ENCODE measurements at places on chromosomes 7 and 10.

DNA sequence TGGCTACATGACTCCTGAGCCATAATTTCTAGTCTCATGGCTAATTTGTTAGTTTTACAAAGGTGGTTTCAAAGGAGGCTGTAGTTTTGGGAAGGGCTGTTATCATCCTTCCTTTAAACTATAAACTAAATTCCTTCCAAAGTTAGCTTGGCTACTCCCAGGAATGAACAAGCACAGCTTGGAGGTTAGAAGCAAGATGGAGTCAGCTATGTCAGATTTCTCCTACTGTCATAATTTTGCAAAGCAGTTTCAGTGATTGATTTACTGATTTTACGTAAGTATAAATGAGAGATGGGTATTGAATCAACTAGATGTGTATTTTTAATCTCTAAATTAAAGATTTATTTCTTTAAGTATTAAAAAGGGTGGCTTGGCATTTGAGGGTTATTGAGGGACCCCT lies 79.9 kb downstream of the PHTF2 start:
- DNase-seq: no peak

DNA sequence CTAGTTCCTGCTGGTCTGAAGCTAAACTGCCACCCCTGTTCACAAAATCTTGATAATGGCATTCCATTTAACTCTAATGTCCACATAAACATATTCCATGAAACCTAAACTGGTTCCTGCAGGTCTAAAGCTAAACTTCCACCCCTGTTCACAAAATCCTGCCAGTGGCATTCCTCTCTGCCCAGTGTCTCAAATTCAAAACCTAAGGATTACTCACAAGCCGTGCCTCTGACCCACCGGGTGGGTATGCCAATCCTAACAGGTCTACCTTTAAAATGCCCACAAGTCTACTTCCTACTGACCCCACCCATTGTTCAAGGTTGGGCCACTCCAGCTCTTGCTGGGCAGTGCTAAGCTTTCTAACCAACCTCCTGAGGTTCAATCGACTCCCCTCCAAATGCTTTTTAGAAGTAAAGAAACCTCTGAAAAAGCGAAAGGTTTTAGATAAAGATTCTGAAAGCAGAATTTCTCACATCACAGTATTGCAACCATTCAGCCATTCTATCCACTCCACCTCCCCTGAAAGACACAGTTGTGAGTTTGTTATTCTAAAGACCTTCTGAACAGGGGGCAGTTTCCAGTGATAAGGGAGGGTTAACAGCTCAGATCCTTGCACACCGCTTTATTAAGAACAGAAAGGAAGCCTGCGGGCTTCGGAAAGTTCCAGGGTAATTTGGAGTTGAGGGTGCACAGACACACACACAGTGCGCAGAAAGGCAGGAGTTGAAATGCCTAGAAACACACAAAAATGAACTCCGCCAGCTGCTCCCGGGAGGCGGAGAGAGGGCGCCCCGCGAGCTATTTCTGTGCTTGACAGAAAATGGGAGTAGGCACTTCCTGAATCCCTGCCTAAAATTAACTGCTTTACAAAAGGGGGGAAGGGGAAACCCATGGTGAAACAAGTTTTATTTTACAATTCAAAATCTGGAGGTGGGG lies 87.7 kb downstream of the TNS3 start:
- peak; percentile 57 for DNase-seq

GRCh38 chr10:104581884-104582601 lies 59.0 kb upstream of the SORCS3 start:
- DNase-seq: no peak

DNA sequence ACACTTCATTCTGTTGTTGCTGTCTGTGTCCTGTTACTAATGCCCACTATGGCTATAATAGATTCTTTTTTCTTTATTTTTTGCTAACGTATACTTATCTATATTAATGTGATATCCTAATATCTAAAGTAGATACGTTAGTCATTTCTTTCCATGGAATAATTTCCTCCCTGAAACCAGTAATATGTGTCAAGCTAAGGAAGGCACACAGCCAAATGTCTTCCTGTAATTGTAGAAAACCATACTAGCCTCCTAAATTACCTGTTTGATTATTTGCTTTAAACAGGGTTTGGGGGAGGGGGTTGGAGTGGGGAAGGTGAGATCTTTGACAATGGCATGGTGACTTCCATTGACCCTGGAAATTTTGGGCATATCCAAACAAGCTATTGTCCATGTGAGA lies 56.4 kb downstream of the THNSL1 start:
- DNase-seq: no peak

GRCh38 chr7:47724335-47724982 lies 142.5 kb upstream of the TNS3 start:
- DNase-seq: no peak

- DNase-seq: peak; percentile 47
Measured at GRCh38 chr7:22864855-22865601, 42.4 kb upstream of the TOMM7 start.

GRCh38 chr10:75408911-75409885 lies 7.6 kb upstream of the ZNF503 start:
- peak; percentile 72 for DNase-seq

DNA sequence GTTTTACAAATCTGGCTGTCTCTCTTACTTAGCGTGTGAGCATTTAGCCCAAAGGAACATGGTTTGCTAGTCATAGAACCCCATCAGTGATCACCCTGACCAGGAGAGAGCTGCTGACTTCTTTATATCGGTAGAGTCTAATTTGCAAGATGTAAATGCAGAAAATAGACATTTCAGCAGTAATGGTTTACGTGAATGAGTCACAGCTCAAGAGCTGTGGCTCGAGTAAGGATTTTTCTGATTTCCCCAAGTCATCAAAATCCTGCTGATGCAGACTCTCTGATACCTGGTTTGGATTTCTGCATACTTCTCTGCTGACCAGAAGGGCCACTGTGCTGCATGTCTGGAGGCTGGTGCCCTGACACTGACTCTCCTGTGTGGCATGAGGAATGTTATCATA lies 25.7 kb downstream of the NUB1 start:
- peak; percentile 19 for DNase-seq

DNA sequence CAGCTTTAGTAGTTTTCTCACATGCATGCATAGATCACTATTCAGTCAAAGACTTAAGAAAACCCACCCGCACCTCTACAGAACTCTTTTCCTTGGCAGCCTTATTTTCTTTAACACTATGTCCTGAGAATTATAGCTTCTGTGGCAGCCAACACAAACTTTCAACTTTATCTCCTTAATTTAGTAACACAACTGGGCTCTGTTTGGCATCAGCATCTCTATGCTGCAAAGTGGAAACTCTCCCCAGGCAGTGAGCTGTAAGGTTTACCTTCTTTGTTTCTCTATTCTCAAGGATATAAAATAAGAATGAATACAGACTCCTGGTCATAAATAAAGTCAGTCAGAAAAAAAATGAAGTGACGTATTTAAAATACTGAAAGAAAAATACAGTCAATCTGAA lies 115.2 kb upstream of the PPP1R9A start:
- no peak for DNase-seq

- no peak for DNase-seq
Measured at GRCh38 chr7:101546308-101546936, 82.7 kb downstream of the MYL10 start.

GRCh38 chr10:34710391-34710751 lies 104.7 kb downstream of the PARD3 start:
- no peak for DNase-seq

GRCh38 chr10:26879744-26880143 lies 19.0 kb upstream of the ABI1 start:
- no peak for DNase-seq

DNA sequence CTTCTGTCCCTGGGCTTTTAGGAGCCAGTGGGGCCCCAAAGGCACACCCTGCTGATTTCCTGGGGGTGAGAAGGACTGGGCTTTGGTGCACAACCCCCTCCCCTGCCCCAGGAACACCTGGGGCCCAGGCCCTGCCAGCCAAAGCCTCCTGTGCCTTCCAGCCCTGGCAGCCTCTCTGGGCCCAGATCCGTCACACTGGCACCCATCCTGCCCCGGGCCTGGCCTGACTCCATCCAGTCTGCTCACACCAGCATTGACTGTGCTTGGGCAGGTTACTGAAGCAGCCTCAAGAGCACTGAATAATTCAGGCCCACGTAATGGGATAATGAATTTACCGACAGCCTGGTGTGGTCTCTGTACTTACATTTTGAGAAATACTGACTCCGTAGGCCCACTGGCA lies 12.0 kb upstream of the COMTD1 start:
- DNase-seq: no peak

- no peak for DNase-seq
Measured at GRCh38 chr10:76301950-76302349, 870.5 kb downstream of the LRMDA start.

DNA sequence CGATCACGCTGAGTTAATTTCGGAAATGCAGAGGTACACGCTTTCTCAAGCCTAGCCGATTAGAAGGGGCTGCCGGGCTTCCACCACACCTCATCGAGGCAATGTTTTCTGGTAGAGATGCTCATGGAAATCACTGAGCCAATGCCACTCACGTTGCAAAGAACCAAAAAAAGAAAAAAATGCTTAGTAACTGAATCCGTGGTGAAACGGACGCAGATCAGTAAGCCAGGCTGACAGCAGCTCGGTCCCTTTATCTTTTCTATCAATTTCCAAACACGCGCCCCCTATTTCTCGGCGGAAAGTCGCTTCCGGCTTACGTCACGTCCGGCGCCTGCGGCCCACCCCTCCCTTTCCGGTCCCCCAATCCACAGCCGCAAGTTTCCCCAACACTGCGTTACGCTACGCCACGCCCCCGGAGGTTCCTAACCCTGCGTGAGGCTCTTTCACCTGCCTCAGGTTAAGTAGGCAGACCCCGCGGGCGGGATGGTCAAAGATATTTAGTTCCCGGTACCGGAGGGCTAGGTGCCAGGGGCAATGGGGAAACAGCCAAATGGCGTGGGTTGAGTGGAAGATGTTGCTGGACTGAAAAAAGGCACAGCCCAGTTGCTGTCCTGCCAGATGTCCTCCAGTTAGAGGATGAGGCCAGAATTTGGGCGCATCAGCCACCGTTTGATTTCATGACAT lies at the start of gene NSUN6:
TSS of gene NSUN6 (minus strand) at position 264 of the 684 bp plus-strand sequence. CDS start 384 bp downstream, outside the sequence.
- peak; percentile 87 for DNase-seq

GRCh38 chr7:42085531-42085930 lies 151.5 kb downstream of the GLI3 start:
- no peak for DNase-seq

- no peak for DNase-seq
Measured at GRCh38 chr7:50449501-50449880, 659 bp downstream of the FIGNL1 start.

DNA sequence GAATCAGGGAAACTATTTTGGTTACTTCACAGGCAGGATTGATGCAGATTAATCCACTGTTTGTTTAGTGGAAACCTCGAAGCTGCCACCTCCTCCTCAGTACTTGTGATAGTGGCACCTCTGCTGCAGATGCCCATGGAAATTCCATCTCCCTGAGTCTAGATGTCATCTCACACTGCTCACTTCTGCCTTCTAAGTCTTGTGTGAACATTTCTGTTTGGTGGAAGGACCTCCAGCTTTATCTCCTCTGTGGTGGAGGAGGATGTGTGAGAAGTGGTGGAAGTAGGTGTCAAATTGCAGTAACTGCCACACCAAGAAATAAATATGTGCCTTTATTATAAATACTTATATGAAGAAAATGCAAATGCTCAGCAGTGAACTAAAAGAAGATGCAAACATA lies 25.8 kb upstream of the GPR141 start:
- DNase-seq: no peak

GRCh38 chr7:25549271-25549921 lies 321.1 kb upstream of the NPVF start:
- DNase-seq: no peak

GRCh38 chr7:158774952-158775351 lies 54.4 kb downstream of the ESYT2 start:
- no peak for DNase-seq

DNA sequence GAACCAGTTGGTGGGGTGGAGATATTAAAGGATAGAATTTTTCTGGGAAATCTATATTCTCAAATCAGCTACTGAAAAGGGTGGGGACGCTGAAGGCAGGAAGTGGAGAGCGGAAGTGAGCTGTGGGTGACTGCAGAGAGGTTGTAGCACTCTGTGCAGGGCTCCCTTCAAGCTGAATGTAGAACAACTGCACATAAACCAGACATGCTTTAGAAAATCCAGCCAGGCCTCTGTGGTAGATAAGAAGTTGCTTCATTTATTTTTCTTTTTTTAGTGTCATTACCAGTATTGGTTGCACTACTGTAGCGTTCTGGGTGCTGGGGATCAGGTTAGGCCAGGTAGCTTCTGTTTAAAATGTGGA lies 127.8 kb downstream of the CELF2 start:
- DNase-seq: no peak

- DNase-seq: peak; percentile 5
Measured at GRCh38 chr10:12656518-12657142, 307.3 kb downstream of the CAMK1D start.

DNA sequence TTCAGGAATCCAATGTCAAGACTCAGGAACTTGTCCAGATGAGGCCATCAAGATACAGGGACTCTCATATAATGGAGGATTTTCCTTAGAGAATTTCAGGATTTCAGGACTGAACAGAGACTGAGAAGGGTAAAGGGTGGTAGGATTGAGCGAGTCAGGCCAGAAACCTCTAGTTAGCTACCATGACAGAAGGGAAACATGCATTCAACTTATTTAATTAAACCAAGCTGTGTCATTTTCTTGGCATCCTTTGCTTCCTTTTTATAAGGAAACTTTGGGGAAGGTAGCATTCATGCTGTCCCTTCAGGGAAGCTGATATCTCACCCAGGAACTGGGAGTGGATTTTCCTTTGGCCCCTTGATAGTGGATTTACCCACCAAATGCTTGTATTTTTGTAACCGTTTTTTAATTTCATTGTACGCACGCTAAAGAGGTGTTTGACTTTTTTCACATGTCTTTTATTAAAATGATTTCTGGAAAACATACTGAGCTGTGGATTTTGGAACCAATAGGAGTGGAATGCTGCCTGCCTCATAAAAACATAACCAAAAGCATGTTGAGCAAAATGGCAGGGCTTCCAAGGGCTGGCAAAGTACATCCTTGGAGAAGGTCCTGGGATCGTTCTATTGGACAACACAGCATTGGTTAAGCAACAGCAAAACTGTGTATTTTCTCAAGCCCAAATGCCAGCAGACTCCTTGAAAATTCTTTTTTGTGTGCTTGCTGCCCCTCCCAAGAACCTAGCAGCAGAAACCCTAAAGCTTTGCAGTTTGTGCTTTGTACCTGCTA lies 104.5 kb downstream of the CXCL12 start:
- DNase-seq: peak; percentile 66

GRCh38 chr7:140668641-140669040 lies 4.1 kb upstream of the ADCK2 start:
- DNase-seq: no peak

DNA sequence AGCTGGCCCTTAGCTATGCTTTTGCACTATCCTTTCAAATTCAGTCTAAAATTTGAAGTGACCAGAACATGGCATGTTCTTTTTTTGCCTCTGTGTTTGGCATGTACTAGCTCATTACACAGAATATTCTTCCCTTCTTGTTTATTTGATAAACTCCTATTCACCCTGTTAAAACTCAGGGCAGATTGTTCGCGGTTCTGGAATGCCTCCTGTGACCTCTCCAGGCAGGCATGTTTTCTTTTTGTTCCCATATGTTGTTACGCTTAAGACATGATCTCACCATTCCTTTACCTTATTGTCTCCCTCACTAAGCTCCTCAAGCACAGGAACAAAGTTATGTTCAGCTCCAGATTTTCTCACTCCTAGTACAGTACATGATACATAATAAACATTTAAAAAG lies 181.7 kb downstream of the CCSER2 start:
- no peak for DNase-seq
